ENCODE measurements at places on chromosomes 6 and 20. TPM values are rescaled to one million over a fixed set of nuclear protein-coding genes. Genes with fewer than 3 reads are reported as not detected.

IL17F gene
- total RNA-seq, result not detected

PI16 gene
- total RNA-seq, result 1.1 TPM

DNA sequence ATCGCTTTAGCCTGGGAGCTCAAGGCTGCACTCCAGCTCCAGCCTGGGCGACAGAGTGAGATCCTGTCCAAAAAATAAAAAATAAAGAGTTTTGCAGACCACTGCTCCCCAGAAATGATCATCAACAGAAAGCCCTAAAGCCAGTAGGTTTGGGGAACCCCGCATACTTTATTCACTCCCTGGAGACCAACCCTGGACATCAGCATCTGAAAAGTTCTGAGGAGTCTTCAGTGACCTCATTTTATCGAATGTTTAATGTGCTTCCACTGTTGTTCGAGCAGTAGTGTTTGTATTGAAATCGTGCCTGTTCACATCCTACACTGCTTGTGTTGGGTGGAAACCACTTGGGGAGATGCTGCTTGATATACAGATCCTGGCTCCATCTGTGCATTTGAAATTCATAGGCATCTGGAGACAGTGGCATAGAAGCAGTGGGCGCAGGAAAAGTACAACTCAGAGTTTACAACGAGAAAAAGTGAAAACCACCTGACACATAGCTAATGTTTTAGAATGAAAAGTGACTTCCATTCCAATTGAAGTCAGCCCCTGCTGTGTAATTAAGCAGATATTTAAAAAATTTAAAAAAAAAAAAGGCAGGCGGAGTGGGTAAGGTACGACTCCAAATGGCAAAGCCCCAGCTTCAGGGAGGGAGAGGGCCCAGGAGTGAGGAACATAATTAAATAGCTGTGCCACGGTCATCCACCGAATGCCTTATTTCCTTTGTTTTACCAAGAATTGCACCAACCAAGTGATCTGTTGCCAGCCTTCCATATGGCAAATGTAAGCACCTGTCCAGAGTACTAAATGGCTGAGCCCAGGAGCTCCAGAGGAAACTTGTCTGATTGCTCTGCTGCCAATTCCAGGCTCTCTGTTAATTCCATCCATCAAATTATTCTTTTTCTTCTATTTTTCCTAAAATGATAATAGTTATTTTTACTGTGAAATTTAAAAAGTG, 100.4 kb upstream of the NAA20 start:
- H3K4me1 ChIP-seq, result peaks cover 33% of the 10 kb centered on the region
- H3K27ac ChIP-seq, result no peak overlapping the region
- H3K36me3 ChIP-seq, result no peaks in the 10 kb centered on the region
- no peaks in the 10 kb centered on the region for H3K27me3 ChIP-seq

- no peaks in the 10 kb centered on the region for H3K4me1 ChIP-seq
- no peaks in the 10 kb centered on the region for H3K36me3 ChIP-seq
- H3K27me3 ChIP-seq, result no peaks in the 10 kb centered on the region
- H3K27ac ChIP-seq, result no peak overlapping the region
- no peak overlapping the region for H3K4me3 ChIP-seq
Observed at GRCh38 chr6:6508643-6509042, 79.9 kb upstream of the LY86 start.

- H3K4me3 ChIP-seq, result no peak overlapping the region
- no peaks in the 10 kb centered on the region for H3K27me3 ChIP-seq
- H3K36me3 ChIP-seq, result no peaks in the 10 kb centered on the region
- H3K4me1 ChIP-seq, result peaks cover 14% of the 10 kb centered on the region
Observed at GRCh38 chr6:26225848-26226578, 138.8 kb downstream of the HFE start.

DNA sequence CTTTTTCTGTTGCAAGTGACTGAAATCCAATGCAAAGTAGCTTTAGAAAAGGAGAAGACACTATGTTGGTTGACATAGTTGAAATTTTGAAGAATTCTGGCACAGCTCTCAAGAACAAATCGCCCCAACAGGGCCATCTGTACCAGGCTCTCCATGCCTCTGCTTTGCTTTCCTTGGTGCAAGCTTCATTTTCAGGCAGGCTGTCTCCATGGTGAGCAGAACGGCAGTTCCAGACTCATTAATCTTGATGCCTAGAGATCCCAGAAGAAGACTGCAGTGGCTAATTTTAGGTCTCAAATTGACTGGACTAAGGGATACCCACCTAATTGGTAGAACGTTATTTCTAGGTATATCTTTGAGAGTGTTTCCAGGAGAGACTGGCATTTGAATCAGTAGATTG, 950.7 kb upstream of the FLRT3 start:
- no peaks in the 10 kb centered on the region for H3K27me3 ChIP-seq
- no peak for DNase-seq
- H3K36me3 ChIP-seq, result no peaks in the 10 kb centered on the region
- H3K4me1 ChIP-seq, result no peaks in the 10 kb centered on the region
- H3K27ac ChIP-seq, result no peak overlapping the region

SLC22A7 gene
- not detected for total RNA-seq

CTAGE9 gene
- not detected for total RNA-seq

GRCh38 chr20:40896814-40897700, 131.6 kb upstream of the TOP1 start:
- no peak for DNase-seq
- no peaks in the 10 kb centered on the region for H3K27me3 ChIP-seq
- no peaks in the 10 kb centered on the region for H3K36me3 ChIP-seq
- H3K4me1 ChIP-seq, result no peaks in the 10 kb centered on the region

NOTCH4 gene
- total RNA-seq, result 10.3 TPM

- no peaks in the 10 kb centered on the region for H3K36me3 ChIP-seq
- DNase-seq, result no peak
- no peak overlapping the region for H3K27ac ChIP-seq
- H3K27me3 ChIP-seq, result no peaks in the 10 kb centered on the region
- no peak overlapping the region for H3K4me3 ChIP-seq
Observed at GRCh38 chr6:122401104-122401503, 1.7 kb downstream of the HSF2 start.

GRCh38 chr6:145277358-145278086, 457.8 kb downstream of the EPM2A start:
- H3K27ac ChIP-seq, result no peak overlapping the region
- H3K4me1 ChIP-seq, result no peaks in the 10 kb centered on the region
- no peaks in the 10 kb centered on the region for H3K27me3 ChIP-seq
- H3K36me3 ChIP-seq, result no peaks in the 10 kb centered on the region
- H3K4me3 ChIP-seq, result no peak overlapping the region

GRCh38 chr20:38728911-38729642, 4.8 kb downstream of the SLC32A1 start:
- peaks cover 78% of the 10 kb centered on the region for H3K4me1 ChIP-seq
- peaks cover 99% of the 10 kb centered on the region for H3K27me3 ChIP-seq
- no peaks in the 10 kb centered on the region for H3K36me3 ChIP-seq
- peak; percentile 66 for DNase-seq
- H3K4me3 ChIP-seq, result no peak overlapping the region

- H3K4me3 ChIP-seq, result no peak overlapping the region
- H3K36me3 ChIP-seq, result no peaks in the 10 kb centered on the region
- DNase-seq, result no peak
Observed at GRCh38 chr20:32348207-32348606, 9.9 kb upstream of the ASXL1 start.

- H3K27ac ChIP-seq, result no peak overlapping the region
- no peaks in the 10 kb centered on the region for H3K4me1 ChIP-seq
- H3K36me3 ChIP-seq, result peaks cover 5% of the 10 kb centered on the region
- DNase-seq, result no peak
- no peaks in the 10 kb centered on the region for H3K27me3 ChIP-seq
Observed at GRCh38 chr6:130928158-130928912, 101.1 kb downstream of the SMLR1 start.

PBOV1 gene
- total RNA-seq, result not detected

ULBP1 gene
- 0.12 TPM for total RNA-seq

PAX1 gene
- not detected for total RNA-seq

CUTA gene
- 134 TPM for total RNA-seq

PRL gene
- total RNA-seq, result not detected

ENPP4 gene
- total RNA-seq, result 10.0 TPM

DNA sequence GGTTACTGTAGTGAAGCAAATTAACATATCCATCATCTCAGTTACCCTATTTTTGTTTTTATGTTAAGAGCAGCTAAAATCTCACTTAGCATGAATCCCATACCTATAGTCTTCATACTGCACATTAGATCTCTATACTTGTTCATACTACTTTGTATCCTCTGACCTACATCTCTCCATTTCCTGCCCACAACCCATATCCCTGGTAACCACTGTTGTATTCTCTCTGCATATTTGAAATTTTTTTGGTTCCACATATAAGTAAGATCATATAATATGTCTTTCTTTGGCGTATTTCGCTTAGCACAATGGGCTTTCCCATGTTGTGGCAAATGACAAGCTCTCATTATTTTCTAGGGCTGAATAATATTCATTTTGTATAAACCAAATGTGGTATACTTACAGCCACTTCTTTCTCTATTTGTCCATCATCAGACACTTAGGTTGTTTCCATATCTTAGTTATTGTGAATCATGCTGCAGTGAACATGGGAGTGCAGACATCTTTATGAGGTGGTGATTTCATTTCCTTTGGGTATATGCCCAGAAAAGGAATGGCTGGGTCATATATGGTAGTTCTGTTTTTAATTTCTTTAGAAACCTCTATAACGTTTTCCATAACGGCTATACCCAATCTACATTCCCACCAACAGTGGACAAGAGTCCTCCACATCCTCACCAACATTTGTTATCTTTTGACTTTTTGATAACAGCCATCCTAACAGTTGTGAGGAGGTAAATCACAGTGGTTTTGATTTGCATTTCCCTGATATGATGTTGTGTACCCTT, 39.8 kb downstream of the BACH2 start:
- H3K4me1 ChIP-seq, result peaks cover 23% of the 10 kb centered on the region
- H3K4me3 ChIP-seq, result no peak overlapping the region
- H3K27me3 ChIP-seq, result no peaks in the 10 kb centered on the region
- peaks cover 8% of the 10 kb centered on the region for H3K36me3 ChIP-seq

TNFRSF6B gene
- not detected for total RNA-seq

FUT9 gene
- total RNA-seq, result not detected

GRCh38 chr20:24985802-24986201, 6.7 kb downstream of the APMAP start:
- H3K36me3 ChIP-seq, result peaks cover 13% of the 10 kb centered on the region
- DNase-seq, result no peak
- H3K27ac ChIP-seq, result no peak overlapping the region
- no peaks in the 10 kb centered on the region for H3K27me3 ChIP-seq

DNA sequence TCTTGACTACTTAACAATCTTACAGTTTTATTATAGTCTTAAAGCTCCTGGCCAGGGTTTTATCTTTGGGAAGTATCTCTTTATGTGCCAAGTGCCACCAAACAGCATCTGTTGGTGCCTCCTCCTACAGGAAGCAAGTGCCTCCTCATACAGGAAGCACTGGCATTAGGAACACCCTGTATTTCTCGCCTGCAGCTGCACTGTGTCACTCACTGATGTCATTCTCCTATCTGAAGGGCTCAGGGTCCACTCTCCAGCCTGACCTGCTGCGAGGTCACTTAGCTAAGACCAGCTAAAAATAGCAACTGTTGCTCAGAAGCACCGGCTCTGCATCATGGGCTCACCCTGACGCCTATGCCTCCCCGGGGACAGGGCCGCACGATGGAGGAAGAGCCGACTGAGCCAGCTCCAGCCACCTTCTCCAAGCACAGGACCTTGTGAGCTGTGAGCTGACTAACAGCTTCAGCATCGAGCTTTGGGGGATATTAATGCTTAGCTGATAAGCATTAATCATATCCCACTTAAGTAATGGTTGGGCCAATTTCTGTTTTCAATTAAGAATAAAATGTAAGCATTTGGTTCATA, 66.3 kb upstream of the CD93 start:
- no peaks in the 10 kb centered on the region for H3K36me3 ChIP-seq
- no peak overlapping the region for H3K4me3 ChIP-seq
- H3K27ac ChIP-seq, result no peak overlapping the region
- H3K27me3 ChIP-seq, result no peaks in the 10 kb centered on the region
- DNase-seq, result no peak

DNA sequence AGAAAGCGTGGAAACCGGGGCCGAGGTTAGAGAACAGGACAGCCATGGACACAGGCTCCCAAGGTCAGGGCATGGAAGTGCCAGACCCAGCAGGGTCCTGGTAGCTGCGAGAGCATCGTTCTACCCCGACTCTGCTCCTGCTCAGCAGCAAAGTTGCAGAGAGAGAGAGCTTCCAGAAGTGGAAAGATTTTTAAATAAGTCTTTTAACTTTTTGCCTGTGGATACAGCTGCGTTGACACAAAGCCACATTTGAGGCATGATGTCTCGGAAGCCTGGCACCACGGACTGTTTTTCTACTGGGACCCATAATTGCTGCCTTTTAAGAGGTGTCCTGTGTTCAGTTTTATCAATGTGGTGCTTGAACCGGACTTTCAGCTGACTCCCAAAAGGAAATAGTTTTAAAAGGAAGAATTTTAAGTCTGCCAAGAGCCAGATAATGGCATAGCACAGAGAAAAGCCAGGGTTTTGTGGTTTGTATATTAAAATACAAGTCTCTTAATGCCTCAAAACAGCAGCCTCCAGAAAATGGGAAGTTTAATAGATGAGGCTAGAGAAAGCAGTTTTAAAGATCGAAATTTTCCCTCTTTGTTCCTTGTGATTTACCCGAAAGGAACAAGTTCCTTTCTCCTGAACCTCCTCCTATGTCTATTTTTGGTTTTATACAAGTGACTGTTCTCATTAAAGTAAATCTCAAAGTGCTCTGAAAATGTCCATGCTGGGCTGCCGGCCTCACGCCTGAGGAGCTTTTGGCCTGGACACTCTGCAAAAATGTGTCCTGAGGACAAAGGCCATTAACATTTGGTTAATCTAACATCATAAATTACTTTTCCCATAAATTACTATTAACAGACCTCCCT, 91.5 kb downstream of the RIN2 start:
- H3K27ac ChIP-seq, result no peak overlapping the region
- no peak for DNase-seq
- no peaks in the 10 kb centered on the region for H3K4me1 ChIP-seq
- H3K27me3 ChIP-seq, result no peaks in the 10 kb centered on the region

- no peaks in the 10 kb centered on the region for H3K27me3 ChIP-seq
- DNase-seq, result no peak
- no peak overlapping the region for H3K4me3 ChIP-seq
- no peak overlapping the region for H3K27ac ChIP-seq
- H3K36me3 ChIP-seq, result peaks cover 11% of the 10 kb centered on the region
Observed at GRCh38 chr6:4032475-4032874, 46.5 kb downstream of the FAM217A start.

DNA sequence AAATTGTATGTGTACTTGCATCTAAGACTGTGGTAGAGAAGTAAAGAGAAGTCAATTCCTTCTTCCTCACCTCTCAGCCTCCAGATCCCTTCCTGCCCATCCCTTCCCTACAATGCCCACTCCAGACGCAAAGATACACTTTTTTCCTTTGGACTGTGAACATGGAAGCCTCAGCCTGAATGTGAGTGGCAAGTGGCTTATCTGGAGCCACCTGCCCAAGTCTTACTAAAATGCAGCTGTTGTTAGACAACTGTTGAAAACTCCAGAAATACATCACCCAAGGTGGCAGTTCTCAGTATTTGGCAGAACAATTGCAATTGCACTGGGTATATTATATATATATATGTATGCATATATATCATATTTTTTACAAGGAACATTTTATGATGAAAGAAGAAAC, 7.5 kb downstream of the VGLL2 start:
- no peak for DNase-seq
- no peaks in the 10 kb centered on the region for H3K4me1 ChIP-seq
- no peaks in the 10 kb centered on the region for H3K36me3 ChIP-seq
- no peak overlapping the region for H3K27ac ChIP-seq
- H3K27me3 ChIP-seq, result peaks cover 27% of the 10 kb centered on the region
- no peak overlapping the region for H3K4me3 ChIP-seq

GRCh38 chr6:149032599-149033405, 284.7 kb upstream of the TAB2 start:
- peak overlapping the region; percentile 16 for H3K27ac ChIP-seq
- H3K4me3 ChIP-seq, result no peak overlapping the region
- H3K4me1 ChIP-seq, result peaks cover 19% of the 10 kb centered on the region
- peak; percentile 26 for DNase-seq
